ENCODE measurements at places on chromosomes 4 and X.

- no peak for DNase-seq
Observed at GRCh38 chr4:156575430-156576073, 396.0 kb downstream of the PDGFC start.

GRCh38 chrX:18424482-18425198 is 768 bp upstream of the CDKL5 start:
- peak; percentile 63 for DNase-seq

- DNase-seq, result no peak
Observed at GRCh38 chrX:23589496-23589895, 77.8 kb upstream of the PRDX4 start.

GRCh38 chrX:146602246-146602645 is 207.3 kb upstream of the CXorf51B start:
- no peak for DNase-seq

- peak; percentile 46 for DNase-seq
Observed at GRCh38 chr4:140326395-140326993, 47.0 kb upstream of the SCOC start.

DNA sequence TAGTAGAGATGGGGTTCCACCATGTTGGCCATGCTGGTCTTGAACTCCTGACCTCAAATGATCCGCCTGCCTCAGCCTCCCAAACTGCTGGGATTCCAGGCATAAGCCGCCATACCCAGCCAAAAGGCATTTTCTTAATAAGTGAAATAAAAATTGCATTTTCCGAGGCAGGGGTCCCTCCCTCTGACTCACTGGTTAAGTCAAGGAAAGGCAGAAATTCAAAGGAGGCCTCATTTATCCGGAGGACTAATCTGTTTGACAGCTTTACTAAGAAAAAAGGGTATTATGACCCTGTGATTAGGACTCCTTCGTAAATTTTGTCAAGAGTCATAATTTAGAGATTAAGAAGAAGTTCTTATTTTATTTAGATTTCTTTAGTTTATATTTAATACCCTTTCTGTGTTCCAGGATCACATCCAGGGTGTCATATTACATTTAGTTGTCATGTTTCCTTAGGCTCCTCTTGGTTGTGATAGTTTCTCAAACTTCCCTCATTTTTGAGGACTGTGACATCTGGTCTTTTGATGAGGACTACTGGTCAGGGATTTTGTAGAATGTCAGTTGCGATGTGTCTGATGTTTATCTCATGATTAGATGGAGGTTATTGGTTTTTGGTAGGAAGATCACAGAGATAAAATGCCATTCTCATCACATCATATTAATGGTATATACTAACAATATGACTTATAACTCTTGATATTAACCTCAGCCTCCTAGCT is 753.7 kb upstream of the AMOT start:
- no peak for DNase-seq

DNA sequence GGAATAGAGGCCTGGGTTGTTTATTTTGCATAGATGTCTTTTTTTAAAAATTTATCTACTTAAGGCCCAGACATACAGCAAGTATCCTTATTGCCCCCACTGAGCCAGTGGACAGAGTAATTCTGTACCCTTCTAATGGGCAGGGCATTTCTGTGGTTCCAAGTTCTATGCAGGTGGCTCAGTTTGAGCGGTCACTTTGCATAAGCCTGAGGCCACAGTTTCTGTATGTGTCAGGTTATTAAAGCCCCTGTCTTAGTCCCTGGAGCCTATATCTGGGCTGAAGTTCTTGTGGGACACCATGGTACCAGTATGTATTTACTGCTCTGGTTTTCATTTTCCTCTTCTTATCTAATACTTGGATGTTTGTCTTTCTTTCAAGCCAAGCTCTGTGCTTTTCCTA is 168.8 kb downstream of the MID1IP1 start:
- no peak for DNase-seq

DNA sequence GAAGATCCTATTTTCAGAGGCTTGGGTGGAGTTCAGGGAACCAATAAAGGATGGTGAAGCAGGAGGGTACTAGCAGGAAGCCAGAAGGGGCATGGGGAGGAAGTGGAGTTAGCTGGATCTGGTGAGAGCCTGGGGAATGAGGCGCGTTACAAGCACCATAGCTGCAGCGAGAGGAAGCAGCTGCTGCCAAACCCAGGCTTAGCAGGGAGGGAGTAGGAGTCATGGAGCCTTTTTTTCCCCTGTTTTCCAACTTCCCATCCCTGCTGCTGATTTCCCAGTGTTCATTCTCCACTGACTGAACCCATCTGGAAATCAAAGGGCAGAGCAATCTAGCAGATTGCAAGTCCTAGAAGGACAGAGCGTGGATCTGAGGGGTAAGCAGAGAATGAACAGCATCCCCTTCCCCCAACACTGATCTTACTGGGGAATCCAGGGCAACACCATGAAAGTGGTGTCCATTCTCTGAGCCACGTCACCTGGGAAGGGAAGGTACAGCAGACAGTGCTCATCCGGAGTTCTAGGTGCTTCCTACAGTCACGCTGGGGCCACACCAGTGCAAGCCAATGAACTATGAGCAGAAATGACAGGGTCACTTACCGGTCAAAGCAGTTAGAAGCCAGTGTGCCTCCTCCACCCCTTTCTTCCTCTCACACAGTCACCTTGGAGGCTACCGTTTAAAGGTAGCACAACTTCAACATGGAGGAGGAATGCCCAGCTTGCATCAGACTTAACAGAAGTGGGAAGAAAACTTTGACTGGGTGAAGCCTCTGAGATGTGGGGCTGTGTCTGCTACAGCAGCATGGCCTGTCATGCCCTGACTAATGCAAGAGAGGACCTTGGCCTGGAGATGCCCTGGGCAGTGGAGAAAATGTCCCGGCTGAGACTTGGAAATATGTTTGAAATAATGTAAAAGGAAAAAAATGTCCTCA is 36.7 kb downstream of the SMIM20 start:
- DNase-seq, result no peak

GRCh38 chr4:10160281-10160856 is 43.8 kb upstream of the WDR1 start:
- DNase-seq, result no peak

DNA sequence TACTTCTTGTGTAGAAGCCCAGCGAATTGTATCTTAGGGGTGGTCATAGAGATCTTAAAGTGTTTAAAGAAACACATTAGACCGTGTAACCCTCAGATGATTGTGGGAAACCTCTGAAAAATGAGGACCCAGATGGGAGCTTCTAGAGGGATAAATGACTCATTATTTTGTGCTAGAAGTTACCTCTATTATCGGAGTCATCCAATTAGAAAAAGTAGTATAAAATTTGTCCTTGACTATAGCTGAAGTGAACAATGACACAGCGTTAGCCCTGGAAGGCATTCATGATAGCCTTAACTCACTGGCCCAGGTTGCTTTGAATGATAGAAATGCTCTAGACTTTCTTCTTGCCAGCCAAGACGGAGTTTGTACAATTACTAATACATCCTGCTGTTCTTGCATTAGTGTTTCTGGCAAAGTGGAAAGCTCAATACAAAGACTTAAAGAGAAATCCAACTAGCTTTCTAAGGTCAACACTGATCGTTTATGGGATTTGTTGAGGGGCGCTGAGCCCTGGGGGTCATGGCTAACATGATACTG is 178.9 kb upstream of the VEGFC start:
- DNase-seq, result no peak

GRCh38 chrX:24567169-24567568 is 80.0 kb downstream of the PCYT1B start:
- DNase-seq, result no peak

DNA sequence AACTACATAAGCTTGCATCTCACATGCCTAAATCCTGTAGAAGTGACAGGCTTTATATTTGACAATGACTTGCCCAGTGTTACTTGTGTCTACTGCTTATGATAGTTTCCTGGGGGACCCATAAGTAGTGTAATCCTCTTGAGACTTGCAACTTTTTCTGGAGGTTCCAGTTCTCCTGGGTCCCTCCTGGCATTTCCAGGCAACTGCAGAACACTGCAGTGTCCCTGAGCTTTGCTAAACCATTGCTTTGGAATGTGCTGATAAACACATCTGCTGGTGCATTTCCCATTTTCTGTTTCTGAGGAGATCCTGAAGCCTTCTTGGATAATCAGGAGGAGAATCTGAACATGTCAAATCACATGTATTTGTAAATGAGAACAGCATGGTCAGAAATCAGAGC is 82.0 kb downstream of the ANOS1 start:
- DNase-seq, result no peak

DNA sequence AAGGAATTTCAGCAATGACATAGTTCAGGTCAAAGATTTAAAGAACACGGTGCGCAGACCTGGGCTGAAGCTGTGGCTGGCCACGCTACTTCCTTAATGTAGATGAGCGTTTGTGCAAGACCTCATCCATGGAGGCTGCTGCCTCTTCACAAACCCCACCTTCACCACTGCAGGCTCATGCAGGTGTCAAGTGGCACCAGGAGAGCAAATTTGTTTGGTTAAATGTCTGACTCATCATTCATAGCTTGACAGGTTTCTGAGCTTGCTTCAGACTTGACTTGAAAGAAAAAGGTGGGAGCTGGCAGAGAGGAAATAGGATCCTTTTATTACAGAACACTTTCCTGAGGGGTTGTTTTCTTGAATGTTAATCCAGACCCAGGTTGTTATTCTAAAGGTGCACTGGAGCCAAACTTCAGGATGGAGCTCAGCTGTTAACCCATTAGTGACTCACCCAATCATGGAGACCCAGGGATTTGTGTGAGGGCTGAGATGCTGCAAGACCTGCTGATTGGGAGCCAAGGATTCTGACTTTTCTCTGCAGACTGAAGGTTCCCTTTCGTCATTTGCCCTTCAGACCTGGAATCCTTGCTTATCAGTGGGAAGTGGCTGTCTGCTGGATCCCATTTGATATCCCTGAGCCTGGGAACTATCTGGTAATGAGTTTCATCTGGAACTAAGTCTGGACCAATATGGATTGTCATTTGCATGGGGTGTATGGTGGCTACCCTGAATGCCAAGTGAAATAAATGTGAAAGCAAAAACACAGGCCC is 315.3 kb downstream of the PTTG2 start:
- DNase-seq, result no peak

GRCh38 chrX:129876771-129877305 is 29.1 kb upstream of the UTP14A start:
- no peak for DNase-seq

GRCh38 chr4:81827577-81828202 is 356.0 kb upstream of the RASGEF1B start:
- no peak for DNase-seq

- DNase-seq, result no peak
Observed at GRCh38 chr4:54813674-54814073, 155.9 kb downstream of the KIT start.

GRCh38 chr4:76233967-76234678 is 17.4 kb upstream of the FAM47E start:
- DNase-seq, result no peak

- DNase-seq, result no peak
Observed at GRCh38 chr4:143539670-143540023, 26.1 kb downstream of the SMARCA5 start.

DNA sequence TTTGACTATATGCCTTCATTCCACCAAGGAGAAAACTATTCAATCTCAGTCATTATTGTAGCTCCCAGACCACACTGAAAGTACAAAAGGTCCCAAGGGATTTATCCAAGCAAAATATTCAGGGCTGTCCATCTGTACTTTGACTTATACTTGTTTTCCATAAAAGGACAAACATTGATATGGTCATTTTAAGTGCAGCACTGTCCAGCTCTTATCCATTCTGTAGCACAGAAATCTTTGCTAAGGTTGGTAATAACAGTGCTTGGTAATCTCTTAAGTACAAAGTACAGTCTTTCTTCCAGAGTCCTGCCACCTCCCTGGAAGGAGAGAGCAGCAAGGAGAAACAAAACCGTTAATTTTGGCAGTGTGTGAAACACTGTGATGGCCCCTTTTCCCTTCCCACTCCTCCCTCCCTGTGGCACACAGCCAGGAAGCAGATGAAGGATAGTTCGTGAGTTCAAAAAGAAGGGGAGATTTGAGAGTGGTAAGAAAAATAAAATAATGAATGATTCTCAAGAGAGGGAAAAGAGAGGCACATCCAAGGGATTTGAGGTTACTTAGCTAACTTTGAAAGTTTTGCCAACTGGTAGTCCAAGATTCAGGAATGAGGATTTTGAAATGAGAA is 6.8 kb upstream of the CXCL2 start:
- DNase-seq, result no peak

- DNase-seq, result peak; percentile 14
Observed at GRCh38 chr4:93788712-93789111, 39.8 kb upstream of the ATOH1 start.

DNA sequence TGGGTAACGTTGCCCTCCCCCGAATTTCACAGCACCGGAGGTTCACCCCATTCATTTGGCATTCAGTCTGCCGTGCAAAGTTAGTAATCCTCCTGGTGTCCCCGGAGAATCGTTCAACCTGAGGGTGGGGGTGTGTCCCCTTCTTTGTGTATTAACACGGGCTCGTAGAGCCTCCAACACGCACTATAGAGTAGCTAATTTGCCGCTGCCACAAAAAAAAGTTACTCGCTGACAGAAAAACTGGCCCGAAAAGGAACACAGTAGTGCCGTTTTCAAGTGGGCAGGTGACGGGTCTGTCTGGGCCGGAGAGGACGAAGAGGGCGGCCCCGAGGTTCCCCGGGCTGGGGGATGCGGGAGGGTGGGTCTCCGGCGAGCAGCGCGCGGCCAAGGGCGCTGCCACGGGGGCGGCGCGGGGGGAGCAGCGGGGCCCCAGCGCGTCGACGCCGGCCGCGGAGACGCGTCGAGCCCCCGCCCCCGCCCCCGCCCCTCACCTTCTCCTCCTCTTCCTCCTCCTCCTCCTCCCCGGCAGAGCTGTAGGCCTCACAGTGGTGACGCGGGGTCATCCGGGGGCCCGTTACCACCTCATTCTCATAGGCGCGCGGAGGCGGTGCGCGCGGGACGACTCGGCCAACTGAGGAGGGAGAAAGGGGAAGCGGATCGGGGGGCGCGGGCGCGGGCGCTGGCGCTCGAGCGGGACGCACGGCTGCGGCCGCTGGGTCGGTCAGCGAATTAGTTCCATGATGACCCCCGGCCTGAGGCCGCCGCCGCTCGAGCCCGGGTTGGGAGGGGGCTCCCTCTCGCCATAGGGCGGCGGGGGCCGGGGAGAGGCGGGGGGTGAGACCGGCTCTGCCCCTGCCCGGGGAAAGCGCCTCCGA is 571 bp downstream of the CCNI start:
- DNase-seq, result peak; percentile 74

GRCh38 chr4:69977582-69977981 is 12.1 kb upstream of the CSN2 start:
- no peak for DNase-seq

GRCh38 chr4:110135523-110135922 is 62.9 kb downstream of the ELOVL6 start:
- no peak for DNase-seq

DNA sequence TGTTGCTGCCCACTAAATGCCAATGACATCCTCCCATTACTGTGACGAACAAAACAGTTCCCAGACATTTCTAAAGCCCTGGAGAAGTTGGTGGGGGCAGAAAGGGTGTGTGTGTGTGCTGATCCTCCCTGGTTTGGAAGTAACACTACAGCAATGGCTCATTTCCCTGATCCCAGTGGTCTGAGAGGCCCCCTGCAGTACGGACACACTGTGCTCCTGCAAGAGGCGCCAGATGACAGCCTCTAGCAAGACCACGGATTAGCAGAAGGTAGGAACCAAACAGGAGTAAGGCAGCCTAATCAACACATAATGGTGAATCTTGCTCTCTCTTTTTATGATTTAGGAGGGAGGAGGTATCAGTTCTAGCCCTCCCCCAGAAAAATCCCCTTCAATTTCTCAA is 49.6 kb downstream of the CHRDL1 start:
- no peak for DNase-seq

Data from BE2C (cell line).